ENCODE measurements at places on chromosomes 3 and 15. TPM values are rescaled to one million over a fixed set of nuclear protein-coding genes. Genes with fewer than 3 reads are reported as not detected.
A peak's percentile ranks its signal among the peaks of the same experiment; 100 is the strongest.

DNA sequence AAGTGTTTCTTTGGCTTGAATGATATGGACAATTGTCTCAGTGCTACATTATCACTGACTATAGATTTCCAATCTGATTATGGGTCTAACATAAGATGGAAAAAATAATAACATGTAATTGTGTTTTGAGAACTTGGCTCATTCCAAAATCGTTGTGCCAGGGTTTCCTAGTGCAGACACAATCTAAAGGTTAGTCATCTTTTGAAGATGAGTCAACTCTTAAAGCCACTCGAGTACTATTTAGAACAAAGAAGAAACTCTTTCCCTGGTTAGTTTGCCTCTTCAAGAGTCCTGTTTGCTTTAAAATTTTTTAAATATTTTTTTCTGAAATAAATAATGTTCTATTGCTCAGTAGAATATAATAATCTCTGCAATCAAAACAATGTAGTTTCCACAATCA lies 301.0 kb downstream of the CADM2 start:
- DNase-seq = no peak

- no peak for DNase-seq
These were observed 10.2 kb upstream of the HERC1 start for GRCh38 chr15:63843901-63844317.

DNA sequence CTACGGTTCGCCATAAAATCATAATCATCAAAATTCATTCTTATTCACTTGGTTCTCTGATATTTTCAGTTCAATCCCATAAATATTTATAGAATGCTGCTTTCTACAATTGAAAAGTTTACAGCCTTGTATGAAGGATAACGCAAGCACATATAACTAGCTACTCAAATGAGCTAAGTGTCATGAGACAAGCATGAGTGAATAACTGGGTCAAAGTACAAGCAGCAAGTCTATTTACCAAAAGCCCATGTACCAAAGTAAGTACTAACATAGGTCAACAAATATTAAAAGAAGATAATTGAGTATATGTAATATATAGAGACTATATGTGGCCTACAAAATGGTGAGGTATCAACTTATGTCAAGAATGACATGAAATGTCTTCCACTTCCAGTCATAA lies 596.6 kb downstream of the GBE1 start:
- no peak for DNase-seq

Gene LDHAL6B
- not detected for total RNA-seq

GRCh38 chr15:90367576-90367975 lies 15.5 kb downstream of the ZNF774 start:
- DNase-seq = peak; percentile 18

Gene SLC24A5
- not detected for total RNA-seq

GRCh38 chr15:66611257-66612053 lies 45.7 kb upstream of the LCTL start:
- peak; percentile 44 for DNase-seq

DNA sequence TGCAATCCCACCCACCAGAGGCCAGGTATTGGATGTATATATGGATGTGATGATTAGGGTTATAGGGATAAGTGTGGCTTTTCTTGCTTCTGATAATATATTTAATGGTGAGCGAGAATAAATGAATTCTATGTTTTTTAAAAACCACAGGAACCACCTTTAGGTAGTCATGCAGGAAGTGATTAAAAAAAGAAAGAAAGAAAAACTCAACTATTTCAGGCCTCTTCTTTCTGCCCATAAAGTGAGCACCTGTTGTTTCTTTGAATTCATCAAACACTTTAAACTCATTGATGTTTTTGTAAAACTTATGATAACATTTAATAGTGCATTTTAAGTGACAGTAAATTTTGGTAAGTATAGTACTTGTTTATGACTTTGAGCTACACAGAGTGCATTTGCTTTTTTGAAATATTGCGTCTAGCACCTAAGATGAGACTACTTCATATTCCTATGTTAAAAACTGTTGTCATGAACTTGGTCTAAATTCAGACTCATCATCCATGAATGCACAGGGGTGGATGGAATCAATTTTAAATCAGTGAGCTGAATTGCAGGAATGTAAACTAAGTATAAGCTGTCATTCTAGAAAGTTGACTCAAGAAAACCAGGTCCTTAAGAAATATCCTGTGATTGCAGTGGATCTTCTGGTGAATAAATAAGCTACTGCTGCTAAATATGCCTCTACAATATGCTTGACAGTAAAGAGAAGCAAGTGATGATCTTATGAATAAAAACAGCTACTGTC lies 764.4 kb upstream of the NECTIN3 start:
- DNase-seq = no peak

Gene AMIGO3
- not detected for total RNA-seq

Gene P2RY12
- 2.2 TPM for total RNA-seq

GRCh38 chr15:99508852-99509251 lies 56.9 kb upstream of the MEF2A start:
- no peak for DNase-seq

Gene ZNF106
- 52.0 TPM for total RNA-seq

DNA sequence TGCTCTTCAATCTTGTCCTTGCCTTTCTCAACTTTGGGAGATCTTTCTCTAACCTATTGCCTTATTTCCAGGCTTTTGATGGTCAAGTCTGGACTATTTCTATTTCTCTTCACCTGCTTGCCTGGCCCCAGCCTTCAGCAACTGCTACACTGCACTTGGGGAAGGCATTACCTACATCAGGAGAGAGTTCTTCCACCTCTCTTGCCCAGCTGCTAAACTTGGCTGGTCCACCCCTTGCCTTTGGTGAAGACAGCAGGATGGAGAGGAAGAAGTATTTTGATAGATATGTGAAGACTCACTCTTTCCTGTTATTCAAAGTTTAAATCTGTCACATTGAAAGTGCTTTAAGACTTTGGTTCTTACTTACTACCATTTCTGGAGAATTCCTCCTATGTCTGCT lies 574.8 kb downstream of the ZPLD1 start:
- no peak for DNase-seq

Gene HCN4
- total RNA-seq = 0.50 TPM

Gene ZNF662
- total RNA-seq = 12.8 TPM

DNA sequence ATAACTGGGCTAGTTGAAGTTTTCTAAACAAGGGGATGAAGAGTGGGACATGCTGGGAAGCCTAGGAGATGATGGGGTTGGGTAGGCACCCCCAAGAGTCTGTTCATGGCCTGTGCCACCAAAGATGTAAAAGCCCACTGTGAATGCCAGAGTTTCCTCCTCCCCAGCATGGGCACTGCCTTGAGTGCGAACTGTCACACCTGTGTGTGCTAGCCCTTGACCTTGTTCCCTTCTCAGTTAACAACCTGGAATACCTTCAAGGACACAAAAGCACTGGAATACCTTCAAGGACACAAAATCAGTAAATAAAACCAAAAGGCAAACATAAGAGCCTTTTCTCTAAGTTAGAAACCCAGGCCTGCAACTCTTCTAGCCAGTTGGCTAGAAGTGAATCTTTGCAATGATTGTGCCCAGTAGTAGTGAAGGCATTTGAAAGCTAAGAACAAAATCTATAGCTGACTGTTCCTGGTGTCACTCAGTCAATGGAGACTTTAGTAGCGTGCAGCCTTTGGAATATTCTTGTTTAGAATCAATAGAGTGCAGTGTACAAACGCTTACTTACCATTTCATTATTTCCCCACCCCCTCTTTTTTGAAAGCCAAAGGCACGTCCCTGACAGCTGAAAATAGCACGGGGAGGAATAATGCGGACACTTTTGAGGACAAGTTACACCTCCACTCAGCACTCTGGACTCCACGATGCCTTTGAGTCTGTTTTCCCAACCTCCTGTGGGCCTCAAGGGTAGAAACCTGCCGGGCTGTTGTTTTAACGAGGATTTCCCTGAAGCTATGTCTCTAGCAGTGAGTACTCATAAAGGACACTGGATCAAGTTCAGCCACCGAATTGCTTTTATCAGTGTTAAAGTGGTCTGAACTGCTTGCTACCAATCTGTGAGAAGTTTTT lies 24.2 kb downstream of the PSMD6 start:
- peak; percentile 14 for DNase-seq

Gene SNX22
- total RNA-seq = 4.6 TPM

Gene CHST14
- 14.3 TPM for total RNA-seq

- DNase-seq = no peak
These were observed 58.9 kb upstream of the WNT5A start for GRCh38 chr3:55545995-55546394.

Gene GOLGA6L10
- 2.5 TPM for total RNA-seq

GRCh38 chr3:126751611-126752302 lies 47.7 kb downstream of the CHCHD6 start:
- DNase-seq = no peak

DNA sequence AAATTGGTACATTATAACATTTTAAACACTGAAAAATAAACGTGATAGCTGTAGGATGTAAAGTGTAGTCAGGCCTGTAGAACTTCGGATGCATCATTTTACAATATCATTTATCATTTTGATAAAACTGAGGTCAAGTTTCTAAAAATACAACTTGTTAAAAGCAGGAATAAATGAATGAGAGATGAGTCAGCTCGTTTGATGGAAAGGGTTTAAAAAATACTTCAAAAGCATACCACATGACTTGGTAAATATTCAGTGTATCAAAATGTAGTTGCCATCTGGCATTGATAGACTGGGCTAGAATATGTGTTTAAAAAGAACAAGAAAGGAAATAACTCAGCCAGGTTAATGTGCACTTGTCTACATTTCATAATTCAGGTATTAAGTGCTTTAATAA lies 357.0 kb downstream of the TIGIT start:
- no peak for DNase-seq

DNA sequence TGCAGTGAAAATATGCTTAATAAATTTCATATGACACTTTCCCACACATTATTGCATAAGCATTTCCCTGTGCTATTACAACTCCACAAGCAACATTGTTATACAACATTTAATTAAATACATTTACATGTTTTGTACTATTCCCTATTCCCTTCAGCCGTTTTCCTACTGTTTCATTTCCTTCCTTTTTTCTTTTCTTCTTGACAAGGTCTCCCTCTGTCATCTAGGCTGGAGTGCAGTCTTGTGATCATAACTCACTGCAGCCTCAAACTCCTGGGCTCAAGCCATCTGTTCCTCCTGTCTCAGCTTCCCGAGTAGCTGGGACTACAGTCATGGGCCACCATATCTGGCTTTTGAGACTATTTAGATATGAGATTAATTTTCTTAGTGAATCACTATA lies 254.7 kb downstream of the NFKBIZ start:
- no peak for DNase-seq

- DNase-seq = no peak
These were observed 60.8 kb upstream of the ANKRD34C start for GRCh38 chr15:79221696-79222095.

Gene TGFBR2
- 243 TPM for total RNA-seq

DNA sequence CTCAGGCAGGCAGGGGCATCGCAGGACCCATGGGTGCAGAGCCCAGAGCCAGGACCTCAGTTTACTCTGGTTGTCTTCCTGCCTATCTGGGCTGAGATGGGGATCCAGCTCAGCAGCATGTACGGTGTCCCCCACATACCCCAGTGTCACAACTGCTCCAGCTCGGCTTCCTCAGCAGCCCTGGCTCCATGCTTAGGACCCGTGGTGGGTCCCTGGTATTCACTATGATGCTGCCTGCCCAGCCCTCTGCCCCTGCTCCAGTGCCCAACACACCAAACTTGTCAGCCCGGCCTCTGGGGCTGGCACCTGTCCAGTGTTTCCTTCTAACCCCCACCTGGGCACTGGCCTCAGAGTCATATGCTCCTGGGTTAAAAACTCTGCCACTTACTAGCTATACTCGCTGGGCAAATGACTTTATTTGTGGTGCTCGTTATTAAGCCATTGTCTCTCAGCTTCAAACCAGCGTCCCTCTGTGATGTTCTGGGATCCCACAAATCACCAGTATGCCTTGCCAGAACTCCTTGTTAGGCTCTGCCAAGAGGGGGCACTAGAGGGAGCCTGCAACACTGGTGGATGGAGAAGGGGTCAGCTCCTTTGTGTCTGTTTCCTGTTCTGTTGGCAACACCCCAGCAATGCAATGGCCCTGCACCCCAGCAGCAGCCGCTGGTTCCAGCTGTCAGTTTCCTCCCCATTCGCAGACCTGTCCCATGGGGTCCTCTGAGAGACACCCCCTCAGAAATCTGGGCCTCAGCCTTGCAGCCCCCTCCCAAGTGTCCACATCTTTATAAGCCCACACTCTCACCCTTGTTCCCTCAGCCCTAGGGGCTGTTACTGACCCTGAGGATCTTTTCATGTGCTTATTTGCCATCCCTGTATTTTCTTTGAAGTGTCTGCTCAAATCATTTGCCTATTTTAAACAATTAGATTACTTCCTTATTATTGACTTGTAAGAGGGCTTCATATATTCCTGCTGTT lies 24.1 kb upstream of the MRPS22 start:
- DNase-seq = no peak

Gene EOMES
- total RNA-seq = 1.3 TPM

Gene TRPM1
- total RNA-seq = not detected

Gene EIF4G1
- total RNA-seq = 327 TPM

Gene SELENOK
- total RNA-seq = 51.0 TPM

Gene CPN2
- total RNA-seq = 0.72 TPM

DNA sequence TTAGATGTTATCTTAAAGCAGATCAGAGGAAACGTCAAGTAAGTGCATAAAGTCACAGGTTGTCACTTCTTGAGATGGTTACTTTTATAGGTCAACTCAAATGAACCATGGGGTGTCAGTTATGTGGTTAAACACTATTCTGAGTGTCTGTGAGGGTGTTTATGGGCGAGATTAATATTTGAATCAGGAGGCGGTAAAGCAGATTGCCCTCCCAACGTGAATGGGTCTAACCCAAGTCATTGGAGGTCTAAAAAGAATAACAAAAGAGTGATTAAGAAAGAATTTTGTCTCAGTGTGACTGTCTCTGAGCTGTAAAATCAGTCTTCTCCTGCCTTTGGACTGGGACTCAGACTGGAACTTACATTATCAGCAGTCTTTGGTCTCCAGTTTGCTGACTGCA lies 977.5 kb downstream of the NAALADL2 start:
- no peak for DNase-seq

DNA sequence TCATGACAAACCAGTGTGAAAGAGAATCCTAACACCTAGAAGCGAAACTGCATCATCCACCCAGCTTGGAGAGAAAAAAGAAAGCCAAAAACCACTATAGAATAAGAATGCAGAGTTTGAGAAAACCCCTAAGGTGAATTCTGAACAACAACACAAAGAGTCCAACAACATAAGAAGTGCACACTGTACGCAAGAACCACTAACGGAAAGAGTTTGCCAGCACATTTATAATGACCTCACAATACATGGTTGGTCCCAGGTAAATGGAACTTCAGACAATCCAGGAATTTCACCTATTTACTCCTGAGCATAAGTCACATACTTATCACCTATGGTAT lies 128.3 kb upstream of the BHLHE40 start:
- no peak for DNase-seq

Gene DAZL
- total RNA-seq = not detected

Gene STRA6
- total RNA-seq = 2.0 TPM

- no peak for DNase-seq
These were observed 54.4 kb downstream of the ATP8B4 start for GRCh38 chr15:50064673-50065072.

DNA sequence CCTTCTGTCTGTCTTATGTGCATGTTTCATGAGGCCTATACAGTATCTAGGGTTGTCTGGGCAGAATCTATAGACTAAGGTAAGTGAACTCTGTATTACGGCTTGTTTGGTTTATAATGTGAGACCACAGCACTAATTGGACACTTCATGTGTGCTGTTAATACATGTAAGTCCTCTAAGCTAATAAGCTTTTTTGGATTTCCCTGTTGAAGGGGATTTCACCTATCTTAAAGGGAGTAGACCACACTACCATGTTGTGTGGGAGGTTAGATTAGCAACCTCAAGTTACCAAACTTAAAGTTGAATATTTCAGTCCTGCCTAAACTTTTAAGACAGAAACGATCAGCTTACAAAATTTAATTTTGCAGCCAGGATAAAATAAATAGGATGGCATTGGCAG lies 189.8 kb upstream of the GOLIM4 start:
- DNase-seq = no peak

Gene KBTBD12
- 1.4 TPM for total RNA-seq

Gene MST1R
- total RNA-seq = 29.6 TPM

Measured in kidney (tissue), 22 donors.